ENCODE measurements at places on chromosomes 3 and 15.

DNA sequence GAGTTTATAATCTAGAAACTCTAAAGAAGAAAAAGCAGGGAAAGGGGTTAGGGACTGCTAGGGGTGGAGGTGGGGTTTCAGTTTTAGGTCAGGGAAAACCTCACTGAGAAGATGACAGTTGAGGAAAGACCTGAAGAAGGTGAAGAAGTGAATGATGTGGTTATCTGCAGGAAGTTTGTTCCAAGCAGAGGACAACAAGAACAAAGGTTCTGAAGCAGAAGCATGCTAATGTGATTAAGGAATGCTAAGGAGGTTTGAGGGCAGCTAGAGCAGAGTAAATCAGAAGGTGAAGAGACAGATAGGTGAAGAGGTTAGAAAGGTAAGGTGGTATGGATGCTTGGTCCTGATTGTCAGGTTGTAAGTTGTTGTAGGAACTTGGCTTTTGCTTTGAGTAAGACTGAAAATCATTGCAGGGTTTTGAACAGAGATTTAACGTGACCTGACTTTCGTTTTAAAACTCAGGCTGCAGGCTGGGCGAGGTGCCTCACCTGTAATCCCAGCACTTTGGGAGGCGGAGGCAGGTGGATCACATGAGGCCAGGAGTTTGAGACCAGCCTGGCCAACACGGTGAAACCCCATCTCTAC lies 8.6 kb downstream of the OXSR1 start:
- DNase-seq: no peak
- H3K27me3 ChIP-seq: no peaks in the 10 kb centered on the region

DNA sequence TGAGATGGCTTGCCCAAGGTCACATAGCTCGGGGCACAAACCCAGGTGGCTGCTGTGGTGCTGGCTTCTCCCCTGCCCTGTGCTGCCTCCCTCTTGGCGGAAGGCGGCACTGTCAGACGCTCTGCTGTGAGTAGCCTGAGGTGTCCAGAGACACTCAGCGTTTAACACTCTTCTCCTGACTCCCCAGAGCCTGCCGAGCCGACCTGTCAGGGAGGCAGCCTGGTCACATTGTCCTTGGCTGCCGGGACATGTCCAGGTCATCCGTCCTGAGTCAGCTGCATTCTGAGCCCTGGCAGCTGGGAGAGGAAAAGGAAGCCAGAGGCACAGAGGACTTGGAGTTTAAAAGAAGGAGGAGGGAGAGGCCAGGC lies 4.7 kb downstream of the LMAN1L start:
- peaks cover 29% of the 10 kb centered on the region for H3K4me1 ChIP-seq
- peak overlapping the region; percentile 91 for H3K27ac ChIP-seq

DNA sequence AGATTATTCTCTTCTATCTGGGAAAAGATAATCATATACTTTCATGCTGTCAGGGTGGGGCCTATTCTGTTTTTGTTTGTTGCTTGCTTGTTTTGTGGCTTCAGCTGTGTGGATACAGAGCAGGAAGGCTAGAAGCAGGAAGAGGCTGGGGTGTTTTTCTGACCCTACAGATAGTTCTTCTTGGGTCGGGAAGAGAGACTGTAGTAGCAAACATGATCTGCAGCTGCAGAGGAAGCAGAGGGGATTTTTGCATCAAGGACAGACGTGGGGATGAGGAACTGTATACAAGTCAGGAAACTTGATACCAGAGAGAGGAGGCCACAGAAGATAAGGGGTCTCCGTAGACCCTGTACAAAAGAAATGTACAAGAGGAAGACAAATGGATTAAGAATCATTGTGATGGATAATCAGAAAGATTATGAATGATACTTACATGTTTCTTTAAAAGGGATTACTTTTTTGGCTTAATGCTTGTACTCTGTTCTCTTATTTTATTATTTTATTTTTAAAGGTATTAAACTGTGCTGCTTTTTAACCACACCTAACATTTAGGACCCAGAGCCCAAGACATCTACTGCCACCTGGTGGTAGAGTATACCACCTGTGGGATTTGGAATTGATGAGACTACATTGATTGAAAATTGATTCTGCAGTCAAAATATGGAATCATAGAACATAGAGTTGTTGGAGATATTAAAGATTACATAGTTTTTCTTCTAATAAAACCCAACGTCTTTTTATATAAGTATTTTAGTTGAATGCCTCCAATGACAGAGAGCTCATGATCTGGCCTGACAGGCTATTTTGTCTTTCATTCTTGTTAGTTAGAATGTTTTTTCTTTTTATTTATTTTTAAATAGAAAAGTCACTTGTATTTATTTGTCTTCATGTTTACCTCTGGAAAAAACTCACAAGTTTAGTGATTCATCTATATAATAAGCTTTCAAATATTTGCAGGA lies 87.3 kb upstream of the ROPN1 start:
- H3K36me3 ChIP-seq: no peaks in the 10 kb centered on the region
- no peaks in the 10 kb centered on the region for H3K4me1 ChIP-seq
- DNase-seq: peak; percentile 39
- H3K4me3 ChIP-seq: no peak overlapping the region
- no peak overlapping the region for H3K27ac ChIP-seq

DNA sequence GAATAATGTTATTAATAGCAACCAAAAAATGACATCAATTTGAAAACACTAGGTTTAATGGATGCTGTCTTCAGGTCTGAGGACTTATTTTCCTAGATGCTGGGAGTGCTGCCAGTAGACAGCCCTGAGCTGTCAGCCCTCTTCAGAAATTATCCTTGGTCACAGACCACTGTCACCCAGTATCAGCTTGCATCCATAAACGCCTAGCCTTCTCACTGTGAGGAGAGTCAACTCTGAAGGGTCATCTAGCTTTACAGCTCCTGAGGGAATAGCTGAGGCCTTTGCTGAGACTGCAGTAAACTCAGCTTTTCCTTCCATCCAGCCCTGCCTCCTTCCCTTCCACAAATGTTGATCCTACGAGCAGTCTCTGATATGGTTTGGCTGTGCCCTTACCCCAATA lies 19.4 kb upstream of the MNS1 start:
- H3K36me3 ChIP-seq: no peaks in the 10 kb centered on the region
- H3K27ac ChIP-seq: no peak overlapping the region
- no peaks in the 10 kb centered on the region for H3K4me1 ChIP-seq

DNA sequence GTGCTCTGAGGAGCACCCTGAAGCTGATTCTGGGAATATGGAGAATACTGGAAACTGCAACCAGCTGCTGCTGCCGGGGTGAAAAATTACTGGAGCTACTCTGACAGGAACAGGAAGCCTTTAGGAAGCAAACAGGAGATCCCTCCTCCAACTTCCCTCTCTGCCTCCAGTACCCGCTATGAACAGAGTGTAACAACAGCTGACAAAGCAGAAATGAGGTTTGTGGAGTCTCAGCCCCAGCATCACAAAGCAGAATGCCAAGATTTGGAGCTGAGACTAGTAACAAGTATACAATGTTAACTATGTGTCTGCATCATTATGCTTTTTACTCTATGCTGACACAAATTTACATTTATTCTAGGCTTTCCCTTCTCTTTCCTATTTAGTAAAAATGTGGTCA lies 22.7 kb upstream of the PIAS1 start:
- H3K4me3 ChIP-seq: no peak overlapping the region
- no peaks in the 10 kb centered on the region for H3K36me3 ChIP-seq
- H3K27me3 ChIP-seq: no peaks in the 10 kb centered on the region
- H3K27ac ChIP-seq: no peak overlapping the region
- DNase-seq: no peak

GRCh38 chr15:79453446-79453845 lies 21.3 kb downstream of the MINAR1 start:
- DNase-seq: no peak
- no peak overlapping the region for H3K4me3 ChIP-seq
- H3K27me3 ChIP-seq: no peaks in the 10 kb centered on the region
- no peak overlapping the region for H3K27ac ChIP-seq
- H3K4me1 ChIP-seq: no peaks in the 10 kb centered on the region

DNA sequence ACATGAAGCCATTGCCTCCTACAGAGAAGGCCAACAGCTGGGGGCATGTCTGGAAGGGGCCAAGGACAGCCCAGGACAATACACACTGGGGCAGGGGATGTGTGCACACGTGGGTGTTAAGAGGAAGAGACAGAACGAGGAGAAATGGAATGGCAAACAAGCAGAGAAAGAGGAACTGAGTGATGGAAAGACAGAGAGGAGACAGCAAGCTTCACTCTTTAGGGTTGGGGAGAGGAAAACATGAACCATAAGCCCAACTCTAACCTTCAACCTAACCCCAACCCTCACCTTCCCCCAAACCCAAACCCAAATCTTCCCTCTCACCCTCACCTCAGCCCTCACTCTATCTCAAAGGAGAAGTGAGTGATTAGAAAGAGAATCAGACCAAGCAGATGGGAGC lies 11.9 kb upstream of the PARL start:
- no peak for DNase-seq
- H3K4me3 ChIP-seq: no peak overlapping the region
- no peaks in the 10 kb centered on the region for H3K4me1 ChIP-seq
- no peak overlapping the region for H3K27ac ChIP-seq
- H3K36me3 ChIP-seq: no peaks in the 10 kb centered on the region
- H3K27me3 ChIP-seq: no peaks in the 10 kb centered on the region

GRCh38 chr15:85615930-85616329 lies 178.8 kb downstream of the KLHL25 start:
- H3K27me3 ChIP-seq: no peaks in the 10 kb centered on the region
- H3K4me1 ChIP-seq: no peaks in the 10 kb centered on the region
- no peak overlapping the region for H3K4me3 ChIP-seq
- no peak overlapping the region for H3K27ac ChIP-seq

DNA sequence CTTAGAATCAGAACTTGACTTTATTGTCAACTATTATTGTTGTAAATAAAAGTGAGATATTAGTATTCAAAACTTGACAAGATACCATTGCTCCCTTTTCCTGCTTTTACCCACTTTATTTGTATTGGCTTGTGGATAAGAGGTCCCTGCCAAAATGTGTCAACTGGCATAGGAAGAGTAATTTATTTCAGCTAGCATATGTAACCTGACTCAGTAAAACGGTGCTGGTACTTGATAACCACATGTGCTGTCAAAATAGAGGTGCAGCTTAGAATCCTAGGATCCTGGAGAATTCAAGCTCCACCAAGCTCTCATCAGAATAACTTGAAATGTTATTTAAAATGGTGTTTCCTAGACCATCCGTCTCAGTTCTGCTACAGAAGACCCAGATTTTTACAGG lies 90.2 kb upstream of the TGFBR2 start:
- H3K27me3 ChIP-seq: no peaks in the 10 kb centered on the region
- H3K27ac ChIP-seq: no peak overlapping the region
- DNase-seq: peak; percentile 25
- H3K36me3 ChIP-seq: no peaks in the 10 kb centered on the region
- no peak overlapping the region for H3K4me3 ChIP-seq

- H3K4me3 ChIP-seq: no peak overlapping the region
- no peaks in the 10 kb centered on the region for H3K36me3 ChIP-seq
- H3K27ac ChIP-seq: peak overlapping the region; percentile 80
- peak; percentile 65 for DNase-seq
- peaks cover 6% of the 10 kb centered on the region for H3K4me1 ChIP-seq
Observed at GRCh38 chr15:55257012-55257670, 32.5 kb downstream of the RAB27A start.

All from prostate gland (tissue), 2 donors.